ENCODE measurements at places on chromosomes 7 and 10. TPM values are rescaled to one million over a fixed set of nuclear protein-coding genes. Genes with fewer than 3 reads are reported as not detected.
A peak's percentile ranks its signal among the peaks of the same experiment; 100 is the strongest.

Gene OR2A42
- not detected for polyA plus RNA-seq

DNA sequence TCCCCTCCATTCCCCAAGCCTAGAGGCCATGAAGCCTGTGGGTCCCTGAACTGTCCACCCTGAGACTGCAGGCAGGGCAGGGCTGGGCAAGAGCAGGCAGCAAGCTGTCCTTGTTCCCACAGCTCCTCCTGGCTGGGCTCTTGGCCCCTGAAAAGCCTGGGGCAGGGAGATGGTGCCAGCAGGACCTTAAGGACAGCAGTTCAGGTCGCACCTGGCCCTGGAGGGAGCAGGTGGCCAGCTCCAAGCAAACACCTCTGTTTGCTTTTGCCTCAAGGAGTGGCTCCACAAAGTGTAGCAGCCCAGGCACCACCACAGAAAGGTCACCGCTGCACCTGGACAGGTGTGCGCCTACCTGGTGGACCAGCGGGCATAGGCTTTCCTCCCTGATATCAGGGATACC is 5.2 kb downstream of the RET start:
- DNase-seq = no peak

DNA sequence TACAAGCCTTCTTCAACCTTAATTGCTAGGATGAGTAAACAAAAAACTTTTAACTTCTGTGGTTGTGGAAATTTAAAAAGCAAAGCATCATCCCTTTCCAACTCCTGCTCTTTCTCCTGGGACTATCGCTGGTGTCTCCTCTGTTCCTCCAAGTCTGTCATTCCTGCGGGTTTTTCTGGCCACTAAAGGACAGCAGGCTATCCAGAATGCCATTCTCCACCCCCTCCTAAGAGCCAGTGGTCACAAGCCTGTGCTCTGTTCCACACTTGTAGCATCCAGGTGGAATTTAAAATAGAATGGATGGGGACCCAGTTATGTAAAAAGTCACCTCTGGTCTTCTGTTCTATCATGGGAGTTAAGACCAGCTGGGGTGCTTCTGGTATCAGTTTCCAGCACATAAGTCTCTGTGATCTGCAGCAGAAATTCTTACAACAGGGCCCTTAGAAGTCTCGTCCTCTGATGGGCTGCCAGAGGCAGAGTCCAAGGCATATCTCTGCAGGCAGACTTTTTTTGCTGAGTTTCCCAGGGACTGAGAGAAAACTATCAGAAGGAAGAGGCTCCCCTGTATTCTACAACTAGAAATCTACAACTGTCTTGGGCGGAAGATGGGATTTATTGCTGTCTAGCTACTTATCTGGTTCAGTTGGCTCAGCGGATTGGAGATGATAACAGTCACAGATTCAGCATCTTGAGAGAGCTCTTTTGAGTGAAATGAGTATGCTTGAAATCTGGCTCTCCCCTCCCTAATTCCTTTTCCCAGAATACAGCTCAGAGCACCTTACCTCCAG is 5.1 kb upstream of the WNT16 start:
- no peak for DNase-seq

- no peak for DNase-seq
Measured at GRCh38 chr10:30581779-30582380, 47.7 kb downstream of the LYZL2 start.

Gene CACNB2
- 2.9 TPM for polyA plus RNA-seq

Gene ADRA2A
- polyA plus RNA-seq = 1.1 TPM

Gene TMEM229A
- 1.9 TPM for polyA plus RNA-seq

Gene CFAP70
- polyA plus RNA-seq = 1.4 TPM

- DNase-seq = no peak
Measured at GRCh38 chr10:70289739-70290138, 5.9 kb upstream of the NPFFR1 start.

Gene CCL24
- polyA plus RNA-seq = 1.4 TPM

- peak; percentile 64 for DNase-seq
Measured at GRCh38 chr7:138338361-138338760, 121.7 kb upstream of the TRIM24 start.

DNA sequence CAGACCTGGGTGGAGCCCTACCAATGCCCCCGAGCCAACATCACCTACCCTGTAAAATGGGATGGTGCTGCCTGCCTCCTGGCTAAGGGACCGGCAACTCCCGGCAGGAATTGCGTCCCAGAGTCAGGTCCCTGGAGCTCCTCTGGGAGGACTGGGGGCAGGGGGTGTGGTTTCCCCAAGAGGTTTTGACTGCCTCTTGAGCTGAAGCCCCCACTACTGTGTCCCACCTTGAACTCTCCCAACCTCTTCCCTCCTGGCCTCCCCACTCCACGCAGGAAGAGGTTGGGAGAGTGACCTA is 1.3 kb downstream of the SH2B2 start:
- DNase-seq = no peak

GRCh38 chr7:25945608-25946007 is 206.4 kb upstream of the NFE2L3 start:
- DNase-seq = no peak

Gene CYP2C19
- not detected for polyA plus RNA-seq

DNA sequence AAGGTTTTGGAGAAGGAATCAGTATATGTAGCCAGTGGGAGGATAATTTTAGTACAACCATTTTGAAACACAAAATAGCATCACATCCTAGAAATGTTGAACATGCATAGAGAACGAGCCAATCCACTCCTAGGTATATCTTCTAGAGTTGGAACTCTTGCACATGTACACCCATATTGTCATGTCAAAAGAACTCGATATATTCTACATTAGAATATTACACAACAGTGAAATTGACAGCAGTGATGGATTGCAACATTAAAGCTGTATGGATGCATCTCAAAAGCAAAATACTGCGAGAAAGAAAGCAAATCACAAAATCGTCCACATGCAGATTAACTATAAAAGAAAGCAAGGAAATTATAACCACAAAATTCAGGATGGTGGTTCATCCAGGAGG is 159.3 kb upstream of the NEBL start:
- DNase-seq = no peak

Gene CYP3A7
- polyA plus RNA-seq = not detected

Gene TUBB8
- 0.29 TPM for polyA plus RNA-seq

- no peak for DNase-seq
Measured at GRCh38 chr10:87506956-87507355, 2.3 kb downstream of the MINPP1 start.

DNA sequence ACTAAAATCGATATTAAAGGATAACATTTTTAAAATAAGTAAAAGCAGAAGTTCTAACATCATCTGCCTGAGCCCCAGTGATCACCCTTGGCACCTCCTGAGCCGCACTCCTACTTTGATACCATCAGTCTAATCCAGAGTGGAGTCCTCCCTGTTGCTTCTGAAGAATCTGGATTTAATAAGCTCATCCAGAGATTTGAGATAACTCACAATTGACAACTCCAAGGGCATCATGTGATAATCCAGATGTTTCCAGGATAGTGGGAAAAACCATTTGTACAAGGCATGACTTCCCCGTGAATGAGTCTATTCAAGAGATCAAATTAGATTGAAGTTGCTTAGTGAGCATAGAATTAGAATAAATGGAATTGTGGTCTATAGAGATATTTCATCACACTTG is 475.8 kb upstream of the C7orf33 start:
- DNase-seq = no peak

- no peak for DNase-seq
Measured at GRCh38 chr10:3427347-3427746, 254.8 kb upstream of the PITRM1 start.

DNA sequence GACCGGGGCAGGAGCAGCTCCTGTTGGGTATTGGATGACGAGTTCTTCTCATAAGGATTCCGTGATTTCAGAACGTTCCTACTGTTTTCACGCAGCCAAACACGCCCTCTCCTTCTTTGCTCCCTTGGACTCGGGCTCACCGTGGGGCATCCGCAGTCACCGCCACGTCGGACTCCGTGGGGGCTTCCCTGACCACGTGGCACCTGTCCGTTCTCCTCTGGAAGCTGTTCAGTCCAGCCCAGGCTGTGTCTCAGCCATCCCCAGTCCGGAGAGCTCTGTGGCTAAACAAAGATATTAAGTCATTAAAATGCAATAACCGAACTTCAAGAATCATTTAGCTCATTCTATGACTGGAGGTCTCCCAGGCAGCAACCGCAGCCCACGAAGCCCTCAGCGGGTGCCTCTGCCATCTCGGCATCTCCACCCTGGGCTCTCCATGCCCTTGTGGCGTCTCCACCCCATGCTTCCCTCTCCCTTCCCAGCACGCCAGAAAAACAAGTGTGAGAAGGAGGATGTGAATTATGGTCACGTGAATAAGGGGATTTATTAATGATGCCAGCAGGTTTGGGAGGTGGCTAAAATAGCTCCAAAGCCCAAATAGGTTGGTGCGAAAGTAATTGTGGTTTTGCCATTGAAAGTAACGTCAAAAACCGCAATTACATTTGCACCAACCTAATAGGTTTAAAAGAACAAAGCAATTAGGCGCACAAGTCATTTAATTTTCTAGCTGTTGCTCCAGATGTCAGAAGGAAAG is 224.6 kb upstream of the PPP2R2D start:
- peak; percentile 53 for DNase-seq

Gene HACD1
- 4.9 TPM for polyA plus RNA-seq

GRCh38 chr7:150951521-150951920 is 26.6 kb downstream of the KCNH2 start:
- no peak for DNase-seq

DNA sequence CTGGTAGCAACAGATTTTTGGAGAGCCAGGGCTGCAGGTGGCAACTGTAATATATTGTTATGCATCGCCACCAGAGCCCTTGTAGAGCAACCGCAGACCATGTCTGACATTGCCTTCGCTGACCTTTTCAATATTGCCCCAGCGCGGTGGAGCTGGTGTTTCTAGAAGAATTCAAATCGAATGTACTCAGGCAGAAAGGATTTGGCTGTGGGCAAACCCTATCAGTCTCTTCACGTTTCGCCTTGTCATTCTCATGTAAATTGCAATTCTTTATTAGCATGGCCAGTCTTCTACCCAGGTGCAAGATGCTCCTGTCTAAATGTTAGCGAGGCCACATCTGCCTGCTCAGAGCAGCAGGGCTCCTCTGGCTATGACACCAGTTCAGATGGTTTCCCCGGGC is 490.2 kb upstream of the AUTS2 start:
- peak; percentile 55 for DNase-seq

Gene CLRN3
- not detected for polyA plus RNA-seq

DNA sequence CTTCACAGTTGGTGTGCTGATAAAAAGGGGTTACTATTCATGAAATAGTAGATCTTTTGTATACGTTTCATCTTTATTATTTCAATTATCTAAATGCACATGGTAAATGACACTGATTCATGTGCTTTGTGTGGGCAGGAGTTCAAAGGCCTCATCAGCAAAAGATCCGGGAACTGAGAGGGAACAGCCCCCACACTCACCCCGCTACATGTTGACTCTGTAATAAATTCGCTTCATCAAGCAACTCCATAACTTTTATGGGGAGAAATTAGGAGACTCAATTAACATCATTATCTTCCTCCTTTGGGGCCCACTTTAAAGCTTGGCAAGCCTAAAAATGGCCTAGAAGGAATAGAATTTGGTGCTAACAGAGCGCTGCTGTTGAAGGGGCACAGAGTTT is 250.7 kb upstream of the BMPER start:
- DNase-seq = no peak

Gene NKX2-3
- not detected for polyA plus RNA-seq

Gene TRIM50
- 0.34 TPM for polyA plus RNA-seq

- no peak for DNase-seq
Measured at GRCh38 chr10:77689339-77689738, 51.7 kb upstream of the KCNMA1 start.

DNA sequence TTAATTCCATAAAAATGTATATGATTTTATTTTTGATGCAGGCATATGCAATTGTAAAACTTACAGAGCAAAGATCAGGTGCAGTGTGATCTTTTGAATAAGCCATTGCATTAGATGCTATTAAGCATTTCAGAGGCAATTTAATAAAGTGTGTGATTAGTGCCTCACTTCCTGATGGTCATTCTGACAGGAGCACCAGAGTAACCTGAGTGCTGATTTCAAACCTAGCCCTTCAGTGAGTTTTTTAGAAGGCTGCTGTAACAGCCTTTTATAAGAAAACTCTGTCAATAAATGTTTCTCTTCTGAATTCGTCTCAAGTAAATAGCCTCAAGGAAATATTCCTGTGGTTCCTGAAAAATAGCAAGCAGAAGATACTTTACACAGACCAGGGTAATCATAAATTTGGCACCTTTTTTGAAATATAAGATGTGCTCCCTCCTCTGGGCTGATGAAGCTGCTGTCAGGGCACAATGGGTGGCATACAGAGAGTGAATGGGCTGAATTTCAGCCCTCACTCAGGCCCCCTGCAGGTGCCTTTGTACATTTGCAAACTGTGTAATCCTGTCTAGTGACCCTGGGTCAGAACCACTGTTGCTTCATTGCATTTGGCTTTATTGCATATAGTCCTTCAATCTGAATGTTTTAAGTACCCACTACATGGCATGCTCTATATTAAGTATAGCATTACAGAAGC is 193.7 kb upstream of the CSTF2T start:
- DNase-seq = no peak

Gene WNT16
- 0.25 TPM for polyA plus RNA-seq

Gene CALML3
- polyA plus RNA-seq = 11.9 TPM

- DNase-seq = no peak
Measured at GRCh38 chr7:117839507-117839906, 33.7 kb downstream of the CTTNBP2 start.

GRCh38 chr10:59558066-59558465 is 151.6 kb downstream of the SLC16A9 start:
- DNase-seq = no peak

GRCh38 chr7:4297165-4297917 is 384.8 kb upstream of the FOXK1 start:
- no peak for DNase-seq

Gene TMEM209
- 16.7 TPM for polyA plus RNA-seq

Gene BICC1
- polyA plus RNA-seq = 0.49 TPM

GRCh38 chr7:117774943-117775342 is 98.3 kb downstream of the CTTNBP2 start:
- DNase-seq = no peak

Gene DPYSL4
- polyA plus RNA-seq = 116 TPM

- DNase-seq = no peak
Measured at GRCh38 chr10:76205361-76205760, 773.9 kb downstream of the LRMDA start.

DNA sequence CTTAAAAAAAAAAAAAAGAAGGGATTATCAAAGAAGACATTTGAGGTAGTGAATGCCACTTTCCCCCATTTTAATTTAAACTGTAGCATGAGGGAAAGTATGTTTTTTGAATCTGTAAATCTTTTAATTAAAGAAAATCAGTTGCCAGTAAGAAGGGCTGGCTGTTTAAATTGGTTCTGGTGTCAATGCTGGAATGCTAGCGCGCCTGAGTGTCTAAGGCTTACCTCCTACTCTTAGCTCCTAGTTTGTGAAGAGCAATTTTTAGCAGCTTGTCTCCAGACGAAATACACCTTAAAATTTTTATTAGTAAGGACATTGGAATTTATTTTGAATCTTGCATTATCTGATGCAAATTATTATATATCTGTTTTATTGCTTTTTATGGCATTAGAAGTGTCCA is 54.1 kb downstream of the UBE3C start:
- no peak for DNase-seq

GRCh38 chr10:124619802-124620490 is 124.2 kb downstream of the FAM53B start:
- no peak for DNase-seq

Measured in brain (organoid and tissue), 16 donors.